ENCODE measurements at places on chromosomes 2 and 18.

DNA sequence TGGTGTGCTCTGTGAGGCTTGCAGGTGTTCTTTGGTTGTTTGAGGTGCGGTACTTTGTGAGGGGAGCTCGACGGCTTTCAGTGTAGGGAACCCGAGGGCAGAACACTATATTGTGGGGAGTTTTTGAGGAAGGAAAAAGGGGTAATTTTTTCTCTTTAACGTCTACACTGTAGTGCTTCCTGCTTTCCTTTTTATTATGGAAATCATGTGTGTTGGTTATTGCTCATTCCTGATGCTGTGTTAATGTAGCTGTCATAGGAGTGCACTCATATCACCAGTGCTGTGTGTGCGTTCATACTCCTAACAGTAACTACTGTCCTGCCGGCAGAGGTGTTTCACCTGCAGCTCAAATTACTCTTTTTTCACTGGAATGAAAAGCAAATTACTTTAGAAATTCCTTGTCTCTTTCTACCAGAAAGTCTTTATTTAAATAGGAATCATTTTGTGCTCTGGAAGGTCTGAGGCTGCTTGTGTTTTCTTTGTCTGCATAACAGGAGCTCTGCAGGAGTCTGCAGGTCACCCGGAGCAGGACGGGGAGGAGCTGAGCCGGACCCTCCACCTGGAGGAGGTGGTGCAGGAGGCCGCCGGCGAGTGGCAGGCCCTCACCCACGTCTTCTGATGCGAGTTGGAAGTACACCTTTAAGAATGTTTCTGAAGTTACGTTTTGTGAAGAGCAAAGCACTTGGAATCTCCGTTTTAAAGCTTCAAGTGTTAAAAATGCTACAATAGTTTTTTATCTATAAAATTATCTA is 145.5 kb downstream of the ZNF236 start:
- no peak for DNase-seq

- no peak for DNase-seq
Observed at GRCh38 chr2:239608723-239609122, 207.9 kb upstream of the HDAC4 start.

- no peak for DNase-seq
Observed at GRCh38 chr2:128754246-128754724, 435.6 kb upstream of the HS6ST1 start.

DNA sequence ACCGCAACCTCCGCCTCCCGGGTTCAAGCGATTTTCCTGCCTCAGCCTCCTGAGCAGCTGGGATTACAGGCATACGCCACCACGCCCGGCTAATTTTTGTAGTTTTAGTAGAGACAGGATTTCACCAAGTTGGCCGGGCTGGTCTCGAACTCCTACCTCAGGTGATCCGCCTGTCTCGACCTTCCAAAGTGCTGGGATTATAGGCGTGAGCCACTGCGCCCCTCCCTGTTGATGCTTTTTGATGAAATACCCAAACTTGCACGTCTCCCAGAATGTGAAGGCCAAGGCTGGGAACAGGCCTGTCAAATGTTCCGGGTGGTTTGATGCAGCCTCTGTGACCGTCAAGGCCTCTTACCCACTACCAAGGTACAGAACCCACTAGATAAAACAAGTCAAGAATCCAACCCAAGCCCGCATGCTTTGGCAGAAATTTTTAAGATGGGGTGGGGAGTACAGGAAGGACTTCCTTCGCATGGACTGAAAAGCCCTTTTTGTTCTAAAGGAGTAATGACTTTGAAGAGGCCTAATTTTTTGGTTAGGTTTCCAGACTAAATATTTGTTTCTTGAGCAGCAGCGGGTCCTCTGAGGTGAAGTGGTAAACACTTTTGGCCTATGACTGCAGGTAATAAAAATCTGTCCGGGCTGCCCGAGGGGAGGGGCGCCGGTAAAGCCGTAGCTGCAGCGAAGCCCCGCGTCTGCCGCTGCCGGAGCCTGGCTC is 3.7 kb upstream of the EVX2 start:
- DNase-seq = no peak

- no peak for DNase-seq
Observed at GRCh38 chr2:71897836-71898235, 249.8 kb downstream of the CYP26B1 start.

- DNase-seq = no peak
Observed at GRCh38 chr2:219279916-219280516, 850 bp downstream of the DNAJB2 start.

DNA sequence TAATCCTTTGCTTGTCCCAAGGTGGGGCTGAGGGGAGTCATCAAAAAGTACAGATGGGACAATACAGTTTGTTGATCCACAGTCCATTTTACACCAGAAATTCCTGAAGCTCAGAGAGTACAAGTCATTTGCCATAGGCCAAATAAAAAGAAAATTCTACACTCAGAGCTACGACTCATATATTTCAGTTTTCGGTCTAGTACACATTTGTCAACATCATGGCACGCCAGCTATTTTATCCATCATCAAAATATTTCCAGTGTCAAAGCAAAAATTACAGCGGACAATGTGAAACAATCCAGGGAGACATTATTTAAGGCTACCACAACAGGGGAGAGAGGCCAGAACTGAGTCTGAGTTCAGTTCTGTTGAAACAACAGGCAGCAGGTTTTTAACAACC is 587.5 kb upstream of the DSEL start:
- no peak for DNase-seq

- no peak for DNase-seq
Observed at GRCh38 chr2:181158427-181158826, 178.0 kb downstream of the UBE2E3 start.
